ENCODE measurements at places on chromosomes 3 and 15.

GRCh38 chr3:128931046-128931445, 51.6 kb downstream of the ACAD9 start:
- no peak for DNase-seq

GRCh38 chr15:69058830-69059556, 44.5 kb downstream of the NOX5 start:
- peak; percentile 94 for DNase-seq

DNA sequence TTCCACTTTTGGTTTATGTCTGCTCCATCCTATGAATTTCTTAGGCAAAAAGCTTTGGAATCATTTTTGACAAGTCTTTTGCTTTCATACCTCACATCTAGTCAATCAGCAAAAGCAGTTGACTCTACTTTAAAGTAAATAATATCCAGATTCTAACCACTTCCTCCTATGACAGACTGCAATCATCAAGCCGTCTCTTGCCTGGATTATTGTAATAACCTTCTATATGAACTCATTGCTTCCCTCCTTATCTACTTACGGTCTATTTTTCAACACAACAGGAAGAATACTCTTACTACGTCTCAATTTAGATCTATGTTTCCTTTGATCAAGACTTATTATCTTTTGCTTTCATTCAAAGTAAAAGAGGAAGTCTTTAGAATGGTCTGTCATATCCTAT, 20.7 kb downstream of the CLDN1 start:
- no peak for DNase-seq

DNA sequence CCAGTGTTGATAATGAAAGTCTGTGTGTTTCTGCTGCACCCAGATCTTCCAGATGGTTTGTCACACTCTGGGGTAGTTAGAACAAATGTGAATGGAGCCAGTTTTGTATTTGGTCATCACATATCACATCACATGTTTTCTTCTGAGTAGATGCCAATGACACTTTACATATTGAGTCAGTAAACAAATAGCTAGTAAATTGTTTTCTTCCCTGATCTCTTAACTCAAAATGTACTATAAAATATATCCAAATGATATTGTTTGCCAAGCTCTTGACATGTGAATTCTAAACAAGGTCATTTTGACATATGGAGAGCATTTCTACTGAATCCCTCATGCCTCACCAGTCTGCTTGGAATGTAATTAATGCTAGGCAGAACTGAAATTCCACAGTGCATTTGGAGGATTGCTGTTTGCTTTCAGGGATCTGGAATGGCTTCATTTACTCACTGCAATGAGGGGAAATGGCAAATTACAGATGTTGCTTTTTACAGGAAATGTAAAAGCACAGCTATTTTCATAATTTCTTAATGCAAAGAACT, 45.0 kb downstream of the PDHB start:
- DNase-seq = no peak

GRCh38 chr15:52028431-52029093, 9.5 kb downstream of the MAPK6 start:
- no peak for DNase-seq

DNA sequence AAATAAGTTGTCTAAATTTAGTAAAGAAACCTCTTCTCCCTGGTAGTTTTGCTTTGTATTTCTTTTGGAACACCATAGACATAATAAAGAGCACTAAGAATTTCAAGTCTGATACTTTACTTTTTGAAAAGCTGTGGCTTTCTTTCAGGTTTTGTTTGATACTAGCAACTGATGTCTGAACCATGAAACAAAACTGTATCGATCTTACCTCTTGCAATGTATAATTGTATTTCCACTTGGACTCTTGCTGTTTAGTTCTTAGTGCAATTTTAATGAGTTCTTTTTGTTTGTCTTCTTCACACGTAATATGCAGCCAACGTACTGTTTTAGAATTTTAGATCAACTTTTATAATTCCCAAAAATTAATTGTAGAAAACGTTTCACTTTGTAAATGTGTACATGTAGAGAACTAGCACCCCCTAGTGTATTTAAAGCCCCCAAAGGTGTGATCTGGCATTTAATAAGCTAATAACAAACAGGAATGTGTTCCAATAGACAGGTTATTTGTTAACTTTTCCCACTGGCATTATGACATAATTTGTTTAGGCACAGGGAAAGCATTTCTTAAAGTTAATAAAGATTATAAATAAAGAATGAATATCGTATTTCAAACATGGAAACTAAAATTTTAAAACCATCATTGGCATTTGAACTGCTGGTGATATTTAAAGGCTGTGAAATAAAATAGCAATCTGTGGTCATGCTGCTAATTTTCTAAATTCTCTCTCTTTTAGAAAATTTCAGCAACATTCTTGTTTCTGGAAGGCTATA, 289.1 kb upstream of the DNAJC19 start:
- DNase-seq = no peak

GRCh38 chr15:70382009-70382749, 284.5 kb upstream of the TLE3 start:
- no peak for DNase-seq

DNA sequence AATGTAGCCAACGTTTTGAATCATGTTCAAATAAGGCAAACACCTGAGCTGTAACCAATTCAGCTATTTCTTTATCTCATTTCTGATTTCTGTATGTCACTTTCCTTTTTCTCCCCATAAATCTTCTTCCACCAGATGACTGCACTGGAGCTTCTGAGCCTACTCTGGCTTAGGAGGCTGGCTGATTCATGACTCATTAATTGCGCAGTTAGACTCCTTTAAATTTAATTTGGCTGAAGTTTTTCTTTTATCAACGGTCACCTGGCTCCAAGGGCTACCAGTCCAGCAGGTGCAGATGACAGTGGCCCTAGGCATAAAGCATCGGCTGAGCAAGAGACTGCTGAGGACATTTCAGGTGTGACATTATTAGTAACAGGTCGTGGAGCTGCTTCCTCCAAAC, 39.6 kb upstream of the ITGA11 start:
- DNase-seq = no peak

DNA sequence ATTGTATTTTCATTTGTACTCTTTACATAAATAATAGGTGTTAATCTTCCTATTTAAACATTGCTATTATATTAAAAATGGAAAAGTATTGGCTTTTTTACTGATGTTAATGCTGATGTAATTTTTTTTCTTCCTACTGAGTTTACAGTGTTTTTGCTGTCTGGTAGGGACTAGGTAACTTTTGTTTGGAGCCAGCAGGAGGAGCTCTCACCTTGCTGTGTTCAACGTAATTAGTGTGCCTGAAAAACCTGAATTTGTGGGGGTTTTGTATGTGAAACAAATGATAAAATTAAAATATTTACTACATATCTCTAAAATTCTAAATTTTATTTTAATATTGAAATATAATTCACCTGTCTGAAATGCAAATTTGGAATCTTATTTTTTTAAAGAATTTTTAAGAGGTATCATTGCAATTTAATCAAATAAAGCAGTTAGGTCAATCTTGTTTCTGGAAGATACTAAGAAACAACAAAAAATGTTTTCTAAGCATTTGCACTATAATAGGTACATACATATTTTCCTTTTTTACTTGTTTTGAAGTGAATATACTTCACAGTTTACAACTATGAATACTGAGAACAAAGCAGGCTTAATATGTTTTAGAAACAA, 48.8 kb downstream of the EPHA6 start:
- DNase-seq = peak; percentile 47

GRCh38 chr15:96020797-96021196, 309.7 kb upstream of the NR2F2 start:
- no peak for DNase-seq

GRCh38 chr15:80804970-80805495, 25.9 kb downstream of the CEMIP start:
- no peak for DNase-seq

DNA sequence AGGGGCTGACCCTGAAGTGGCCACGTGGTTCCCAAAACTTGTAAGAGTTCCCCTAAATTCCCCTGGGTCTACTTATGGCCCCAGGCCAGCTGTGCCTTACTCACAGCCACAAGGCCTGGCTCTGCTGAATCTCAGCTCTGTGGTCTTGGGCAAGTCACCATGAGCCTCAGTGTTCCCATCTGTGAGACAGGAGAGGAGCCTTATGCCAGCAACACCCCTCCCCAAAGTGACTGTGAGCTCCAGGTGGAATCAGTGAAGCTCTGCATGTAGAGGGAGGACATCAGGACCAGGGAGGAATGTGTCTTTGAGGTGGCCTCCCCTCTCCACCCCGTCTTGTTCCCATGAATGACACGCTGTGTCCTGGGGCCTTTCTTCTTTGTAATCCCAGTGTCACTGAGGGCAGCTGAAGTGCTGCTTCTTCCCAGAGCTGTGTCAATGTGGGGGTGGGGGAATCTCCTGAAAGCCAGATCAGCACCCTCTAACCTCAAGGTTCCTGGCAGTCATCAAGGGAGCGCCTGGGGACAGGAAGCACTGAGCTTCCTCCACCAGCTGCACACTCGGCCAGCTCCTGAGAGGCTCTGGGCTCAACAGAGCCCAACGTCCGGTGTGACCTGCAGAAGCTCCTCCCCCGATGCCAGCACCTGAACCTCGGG, 258.9 kb downstream of the UACA start:
- no peak for DNase-seq

- no peak for DNase-seq
These were observed 60.9 kb downstream of the ATP2B2 start for GRCh38 chr3:10444511-10444910.

GRCh38 chr3:124639406-124640237, 90.6 kb upstream of the UMPS start:
- no peak for DNase-seq

DNA sequence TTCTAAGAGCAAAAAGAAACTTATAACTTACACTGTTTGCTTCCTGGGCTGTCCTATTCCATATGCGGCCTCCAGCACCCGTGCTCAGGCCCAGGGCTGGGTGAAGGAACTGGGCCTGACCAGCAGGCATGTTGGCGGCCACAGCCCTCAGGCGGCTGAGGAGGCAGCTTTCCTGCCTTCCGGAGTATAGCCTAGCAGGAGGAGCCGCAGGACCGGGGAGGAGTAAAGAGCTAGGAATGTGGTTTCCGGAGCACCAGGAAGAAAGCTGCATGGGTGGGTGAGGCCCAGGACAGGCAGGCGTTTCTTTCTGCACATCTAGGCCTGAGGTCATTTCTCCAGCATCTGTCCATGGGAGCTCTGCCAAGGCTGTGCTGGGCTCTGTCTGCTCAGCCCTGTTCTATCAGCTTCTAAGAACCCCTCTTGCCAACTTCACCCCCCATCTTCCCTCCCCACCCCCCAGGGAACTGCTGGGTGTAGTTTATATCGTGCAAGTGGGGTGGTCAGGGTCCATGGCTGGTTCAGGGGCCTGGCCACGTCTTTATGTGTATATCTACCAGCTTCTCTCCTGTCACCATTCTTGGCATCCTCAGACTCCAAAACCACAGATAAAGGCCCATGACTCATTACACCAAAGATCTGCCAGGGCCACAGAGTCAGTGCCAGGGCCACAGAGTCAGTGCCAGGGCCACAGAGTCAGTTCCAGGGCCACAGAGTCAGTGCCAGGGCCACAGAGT, 7.8 kb upstream of the KIF7 start:
- DNase-seq = no peak

DNA sequence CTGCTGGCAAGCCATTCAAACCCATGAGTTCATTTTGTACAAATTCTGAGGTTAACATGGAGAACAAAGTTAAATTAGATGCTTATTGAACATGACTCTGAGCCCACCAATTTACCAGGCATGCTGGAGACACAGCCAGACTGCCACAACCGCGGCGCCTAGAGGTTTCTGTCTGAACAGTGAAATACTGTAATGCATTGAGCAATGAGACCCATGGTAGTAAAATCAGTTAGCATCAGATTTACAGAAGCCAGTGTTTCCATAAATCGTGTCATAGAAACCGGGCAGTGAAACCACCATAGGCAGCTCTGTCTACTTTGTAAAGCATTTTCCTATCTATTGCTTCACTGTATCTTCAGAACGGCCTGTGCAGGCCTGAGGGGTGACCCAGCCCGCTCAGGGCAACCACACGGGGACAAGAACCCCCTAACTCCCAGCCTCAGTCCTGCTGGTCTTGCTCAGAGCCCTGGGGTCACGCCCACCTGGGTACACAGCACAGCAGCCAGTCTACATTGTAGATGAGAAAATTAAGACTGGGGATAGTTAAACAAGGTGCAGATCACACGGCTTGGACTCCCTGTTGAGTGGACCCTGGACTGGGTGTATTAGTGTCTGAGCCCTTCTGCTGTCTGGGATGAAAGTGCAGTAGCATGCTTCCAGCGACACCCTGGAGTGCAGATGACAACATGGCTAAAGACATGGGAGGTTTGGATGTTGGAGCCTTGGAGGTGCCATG, 44.2 kb downstream of the MGLL start:
- no peak for DNase-seq

DNA sequence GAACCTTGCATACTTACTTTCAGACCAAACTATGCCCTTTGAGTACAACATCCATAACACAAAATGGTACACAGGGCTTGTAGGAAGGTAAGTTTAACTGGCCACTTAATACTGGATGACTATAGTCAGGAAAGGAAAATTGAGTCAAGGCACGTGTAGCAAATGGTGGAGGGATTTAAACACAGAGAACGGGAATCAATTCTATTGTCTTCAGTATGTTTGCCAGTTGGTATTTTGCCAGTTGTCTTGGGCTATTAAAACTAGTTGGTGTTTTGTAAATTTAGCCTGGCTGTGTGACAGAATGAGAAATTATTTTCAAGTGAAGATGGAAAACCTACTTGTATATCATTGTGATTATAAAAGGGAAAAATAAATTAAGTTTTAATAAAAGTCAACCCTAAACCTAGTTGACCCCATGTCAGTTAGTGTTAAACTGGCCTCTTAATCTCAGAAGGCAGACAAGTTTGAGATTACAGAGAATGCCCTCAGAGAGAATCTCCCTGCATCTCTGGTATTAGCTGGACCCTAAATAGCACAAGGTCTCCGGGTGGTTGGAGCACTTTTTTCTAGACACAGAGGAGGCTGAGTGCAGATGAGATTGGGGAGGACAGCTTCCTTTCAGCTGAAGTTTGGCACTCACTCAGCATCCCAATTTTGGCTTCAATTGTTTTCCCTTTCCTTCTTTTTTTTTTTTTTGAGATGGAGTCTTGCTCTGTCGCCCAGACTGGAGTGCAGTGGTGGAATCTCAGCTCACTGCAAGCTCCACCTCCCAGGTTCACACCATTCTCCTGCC, 91.2 kb downstream of the MB21D2 start:
- DNase-seq = no peak

Data from nephron progenitor cell (in vitro differentiated cells).